Stimulated activated CD4-positive, alpha-beta T cell treated with anti-CD3 and anti-CD28 coated beads, TNF-alpha, amount 100 ng/mL, for 24 hours (primary cell): ENCODE measurements at places on chromosomes 7 and 10.

DNA sequence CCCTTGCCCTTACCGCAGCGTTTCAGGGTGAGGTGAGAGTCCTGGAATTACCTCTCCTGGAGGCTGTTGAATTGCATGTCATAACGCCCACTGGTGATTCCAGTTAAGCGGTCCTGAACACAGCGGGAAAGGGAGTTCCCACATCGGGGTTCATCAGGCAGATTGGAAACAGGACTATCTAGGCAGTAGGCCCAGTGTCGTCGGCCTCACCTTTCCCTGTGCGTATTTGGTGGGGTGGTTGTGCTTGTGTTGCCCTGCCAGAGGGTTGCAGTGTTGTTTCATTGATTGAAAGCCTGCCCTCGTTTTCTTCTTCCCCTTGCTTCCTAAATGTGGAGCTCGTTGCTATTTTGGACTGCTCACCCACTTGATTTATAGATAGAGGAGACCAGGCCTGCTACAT is 10.6 kb upstream of the SUN1 start:
- no peak for DNase-seq

DNA sequence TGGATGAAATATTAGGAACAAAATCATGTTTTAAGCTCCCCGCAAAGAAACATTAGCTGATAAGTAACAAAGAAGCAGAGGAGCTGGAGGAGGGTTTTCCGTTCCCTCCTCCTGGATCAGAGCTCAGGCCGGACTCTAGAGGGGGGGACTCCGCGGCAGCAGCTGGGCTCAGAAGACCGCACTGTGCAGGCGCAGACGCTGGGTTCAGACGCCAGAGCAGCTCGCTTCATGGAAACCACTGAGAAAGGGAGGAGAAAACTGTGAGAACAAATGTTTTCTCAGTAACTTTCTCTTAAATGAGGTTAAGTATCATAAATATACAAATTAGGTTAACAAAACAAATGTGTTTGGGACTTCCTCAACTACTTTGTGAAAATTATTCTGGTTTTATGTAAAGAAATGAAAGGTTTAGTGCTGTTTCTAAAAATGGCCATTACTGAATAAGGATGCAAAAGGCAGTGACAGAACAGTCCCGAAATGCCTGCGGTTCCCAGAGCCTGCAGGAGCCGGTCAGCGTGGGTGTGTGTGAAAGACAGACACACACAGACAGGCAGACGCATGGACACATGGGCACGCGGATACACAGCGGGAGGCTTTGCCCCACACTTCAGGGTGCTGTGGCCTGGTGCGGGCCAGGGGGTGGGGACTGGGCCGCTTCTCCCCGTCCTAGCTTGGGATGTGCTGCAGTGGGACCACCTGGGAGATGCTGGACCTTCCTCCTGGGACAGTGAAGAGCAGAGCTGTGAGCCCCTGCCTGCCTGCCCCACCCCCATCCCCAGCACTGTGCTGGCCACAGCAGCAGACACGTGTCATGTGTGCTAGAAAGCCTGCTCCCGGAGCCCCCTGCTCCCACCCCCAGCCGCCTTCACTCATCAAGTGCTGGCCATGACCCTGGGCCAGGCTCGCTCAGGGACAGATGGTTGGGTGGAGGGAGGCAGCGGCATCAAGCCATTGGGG is 20.3 kb upstream of the ADGRA1 start:
- no peak for DNase-seq

GRCh38 chr10:72062382-72062781 is 26.0 kb downstream of the SPOCK2 start:
- no peak for DNase-seq

- no peak for DNase-seq
Measured at GRCh38 chr10:44618910-44619309, 234.0 kb upstream of the CXCL12 start.

DNA sequence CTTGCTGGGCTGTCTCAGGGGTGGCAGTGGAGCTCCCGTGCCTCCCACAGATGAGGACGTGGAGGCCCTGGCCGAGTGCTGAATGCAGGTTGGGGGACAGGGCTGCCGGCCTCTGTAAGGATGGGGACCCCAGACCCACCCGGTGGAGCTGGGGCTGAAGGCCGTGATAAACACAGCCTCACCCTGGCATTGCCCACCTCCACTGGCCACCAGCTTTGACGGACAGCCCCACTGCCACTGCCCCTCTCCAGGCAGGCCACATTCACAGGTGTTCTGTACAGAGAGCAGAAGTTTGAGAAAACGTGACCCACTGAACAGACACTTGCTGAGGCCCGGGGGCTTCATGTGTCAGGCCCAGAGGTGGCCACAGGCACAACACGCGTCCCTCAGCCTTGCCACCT is 126.2 kb downstream of the LHPP start:
- no peak for DNase-seq

DNA sequence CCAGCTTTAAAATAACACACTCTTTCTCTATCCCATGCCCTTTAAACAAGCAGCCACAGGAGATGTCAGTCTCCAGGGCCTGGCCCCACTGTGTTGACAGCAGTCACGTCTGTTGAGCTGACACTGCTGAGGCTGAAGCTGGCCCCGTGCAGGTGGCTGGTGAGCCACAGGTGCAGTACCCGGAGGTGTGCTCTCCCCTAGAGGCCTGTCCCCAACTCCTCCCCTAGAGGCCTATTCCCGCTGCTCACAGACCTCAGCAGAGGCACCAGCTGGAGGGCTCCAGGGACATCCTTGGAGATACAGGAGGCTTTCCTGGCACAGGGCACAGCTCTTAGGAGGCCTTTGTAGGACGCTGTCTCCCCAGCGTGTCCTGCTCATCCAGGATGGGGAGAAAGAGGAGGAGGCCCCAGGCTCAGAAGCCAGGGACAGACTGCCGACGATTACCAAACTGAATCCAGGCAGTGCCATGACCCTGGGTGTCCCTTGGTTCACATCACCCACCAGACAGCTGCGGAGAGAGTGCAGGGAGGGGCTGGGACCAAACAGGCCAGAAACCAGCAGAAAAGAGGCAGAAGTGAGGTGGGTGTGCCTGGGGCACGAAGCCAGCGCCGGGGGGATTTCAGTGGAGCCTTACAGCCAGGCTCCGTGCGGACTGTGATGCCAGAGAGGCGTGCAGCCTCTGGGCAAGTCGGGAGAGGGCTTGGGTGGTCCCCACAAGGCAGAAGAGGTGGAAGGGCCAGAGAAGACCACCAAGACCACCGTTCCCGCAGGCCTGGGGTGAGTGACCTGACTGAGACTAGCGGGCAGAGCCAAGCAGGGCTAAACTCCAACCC is 18.5 kb upstream of the TTYH3 start:
- no peak for DNase-seq

DNA sequence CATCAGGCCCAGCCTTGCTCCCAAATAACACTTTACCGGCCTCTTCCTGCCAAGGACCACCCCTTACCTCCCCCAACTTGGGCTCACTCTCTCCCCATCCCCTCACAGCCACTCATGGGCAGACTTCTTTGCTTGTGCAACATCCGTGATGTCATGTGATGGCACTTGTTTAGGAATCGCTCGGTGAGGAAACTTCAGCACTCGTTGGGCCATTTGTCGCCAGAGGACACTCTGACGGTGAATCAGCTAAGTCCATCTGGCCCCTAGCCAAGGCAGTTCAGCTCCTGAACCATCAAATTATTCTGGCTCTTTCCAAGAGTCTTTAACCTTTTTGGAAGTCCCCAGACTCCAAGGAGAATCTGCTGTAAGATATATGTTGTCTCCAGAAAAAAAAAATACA is 19.2 kb downstream of the BTBD16 start:
- no peak for DNase-seq

DNA sequence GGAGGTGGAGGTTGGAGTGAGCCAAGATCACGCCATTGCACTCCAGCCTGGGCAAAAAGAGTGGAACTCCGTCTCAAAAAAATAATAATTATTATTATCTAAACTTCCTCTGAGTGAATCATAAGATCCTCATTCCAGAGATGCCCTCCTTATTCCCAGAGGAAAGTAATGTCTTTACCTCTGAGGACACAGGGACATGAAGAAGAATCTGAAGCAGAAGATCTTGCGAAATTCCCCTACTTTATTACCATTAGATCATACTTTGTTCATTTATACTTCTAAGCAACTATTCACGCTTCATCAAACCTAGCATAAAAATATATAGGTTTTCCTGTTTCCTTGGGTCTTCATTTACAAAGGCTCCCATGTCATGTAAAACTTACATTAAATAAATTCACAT is 143.1 kb downstream of the ETV1 start:
- DNase-seq, result no peak

- no peak for DNase-seq
Measured at GRCh38 chr7:144834641-144835144, 1.2 kb downstream of the TPK1 start.

DNA sequence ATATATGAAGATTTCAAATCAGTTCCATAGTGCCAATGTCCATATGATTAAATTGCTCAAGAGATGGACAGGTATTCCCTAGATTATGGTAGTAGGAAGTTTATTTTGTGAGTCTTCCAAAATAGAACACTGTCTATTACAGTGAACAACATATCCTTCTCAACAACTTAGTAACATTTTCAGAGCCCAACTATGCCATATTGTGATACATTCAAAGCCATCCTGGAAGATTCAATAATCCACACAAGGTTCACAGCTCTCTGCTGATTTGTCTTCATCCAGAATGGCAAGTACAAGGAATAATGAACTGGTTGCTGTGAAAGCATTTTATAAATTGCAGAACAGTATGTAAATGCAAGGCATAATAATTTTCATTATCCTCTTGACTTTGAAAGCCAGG is 213.9 kb downstream of the CHRM2 start:
- no peak for DNase-seq

GRCh38 chr7:156378806-156379205 is 261.8 kb upstream of the RNF32 start:
- DNase-seq, result no peak

GRCh38 chr10:31730776-31731175 is 197.9 kb downstream of the ARHGAP12 start:
- no peak for DNase-seq

DNA sequence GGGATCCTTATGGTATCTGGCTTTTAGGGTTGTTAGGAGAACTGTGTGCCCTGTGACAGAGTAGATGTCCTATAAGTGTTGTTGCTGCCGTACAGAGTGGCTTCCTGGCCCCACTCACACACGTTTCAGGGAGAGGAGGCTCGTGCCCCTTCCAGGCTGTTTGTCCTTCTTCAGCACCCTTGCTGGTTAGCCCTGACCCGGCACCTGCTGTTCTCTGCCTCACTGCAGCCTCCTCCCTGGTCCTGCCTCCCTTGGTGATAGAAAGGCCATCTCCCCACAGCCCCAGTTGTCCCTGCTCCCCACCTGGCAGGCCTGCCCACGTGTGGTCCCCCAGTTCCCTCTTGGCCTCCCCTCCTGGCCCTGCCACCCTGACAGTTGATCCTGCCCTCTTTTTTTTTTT is 2.3 kb downstream of the CLIP2 start:
- DNase-seq, result no peak

DNA sequence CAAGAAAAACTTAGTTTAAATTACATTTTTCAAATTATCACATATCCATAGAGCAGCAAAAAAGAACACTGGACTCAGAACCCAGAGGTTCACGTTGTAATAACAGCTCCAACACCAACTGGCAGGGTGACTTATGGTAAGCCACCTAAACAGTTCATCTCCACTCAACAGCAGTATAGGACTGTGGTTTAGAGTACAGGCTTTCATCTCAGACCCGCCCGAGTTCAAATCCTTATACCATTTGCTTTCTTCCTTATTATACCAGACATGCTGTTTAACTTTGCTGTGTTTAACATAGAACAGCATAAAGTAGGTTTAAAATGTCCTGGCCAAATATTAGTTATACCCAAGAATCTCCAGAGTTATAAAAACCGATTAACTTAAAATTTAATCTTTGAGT is 97.9 kb downstream of the ARHGAP21 start:
- no peak for DNase-seq

DNA sequence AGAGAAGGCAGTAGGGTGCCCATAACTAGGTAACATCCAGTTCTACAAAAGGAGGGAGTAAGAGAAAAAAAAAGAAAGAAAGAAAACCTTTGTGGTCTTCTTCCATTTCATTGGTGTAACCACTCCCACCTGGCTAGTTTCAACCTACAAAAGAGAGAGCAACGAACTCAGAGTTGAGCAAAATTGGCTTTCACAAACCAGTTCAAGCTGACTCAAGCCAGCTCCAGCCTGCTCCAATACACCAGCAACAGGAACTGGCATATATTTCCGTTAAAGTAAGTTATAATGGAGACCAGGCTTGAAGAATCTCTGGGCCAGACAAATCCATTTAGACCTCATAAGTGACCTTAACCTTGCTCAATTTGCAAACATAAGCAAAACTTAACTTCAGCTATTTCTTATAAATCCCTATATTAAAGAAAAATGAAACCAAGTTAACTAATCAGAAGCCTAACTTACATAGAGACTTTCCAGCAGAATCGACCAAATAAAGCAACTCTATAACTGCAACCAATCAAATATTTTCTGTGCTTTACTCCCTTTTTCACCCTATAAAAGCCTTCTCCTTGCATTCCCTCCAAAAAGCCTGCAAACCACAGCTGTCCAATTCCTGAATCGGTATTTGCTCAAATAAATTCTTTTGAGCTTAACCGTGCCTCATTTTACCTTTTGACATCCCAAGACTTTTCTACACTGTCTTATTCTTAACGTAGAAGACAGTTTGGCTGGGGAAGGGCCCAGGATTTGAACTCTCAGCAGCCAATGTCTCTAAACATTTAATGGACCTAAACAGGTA is 10.1 kb downstream of the ANKRD22 start:
- no peak for DNase-seq

GRCh38 chr7:75961218-75961617 is 33.2 kb downstream of the TMEM120A start:
- no peak for DNase-seq

GRCh38 chr10:78576276-78576675 is 492.5 kb upstream of the ZMIZ1 start:
- no peak for DNase-seq

- DNase-seq, result no peak
Measured at GRCh38 chr7:136555933-136556332, 312.5 kb upstream of the CHRM2 start.

GRCh38 chr10:114550756-114551635 is 107.1 kb downstream of the ABLIM1 start:
- no peak for DNase-seq

DNA sequence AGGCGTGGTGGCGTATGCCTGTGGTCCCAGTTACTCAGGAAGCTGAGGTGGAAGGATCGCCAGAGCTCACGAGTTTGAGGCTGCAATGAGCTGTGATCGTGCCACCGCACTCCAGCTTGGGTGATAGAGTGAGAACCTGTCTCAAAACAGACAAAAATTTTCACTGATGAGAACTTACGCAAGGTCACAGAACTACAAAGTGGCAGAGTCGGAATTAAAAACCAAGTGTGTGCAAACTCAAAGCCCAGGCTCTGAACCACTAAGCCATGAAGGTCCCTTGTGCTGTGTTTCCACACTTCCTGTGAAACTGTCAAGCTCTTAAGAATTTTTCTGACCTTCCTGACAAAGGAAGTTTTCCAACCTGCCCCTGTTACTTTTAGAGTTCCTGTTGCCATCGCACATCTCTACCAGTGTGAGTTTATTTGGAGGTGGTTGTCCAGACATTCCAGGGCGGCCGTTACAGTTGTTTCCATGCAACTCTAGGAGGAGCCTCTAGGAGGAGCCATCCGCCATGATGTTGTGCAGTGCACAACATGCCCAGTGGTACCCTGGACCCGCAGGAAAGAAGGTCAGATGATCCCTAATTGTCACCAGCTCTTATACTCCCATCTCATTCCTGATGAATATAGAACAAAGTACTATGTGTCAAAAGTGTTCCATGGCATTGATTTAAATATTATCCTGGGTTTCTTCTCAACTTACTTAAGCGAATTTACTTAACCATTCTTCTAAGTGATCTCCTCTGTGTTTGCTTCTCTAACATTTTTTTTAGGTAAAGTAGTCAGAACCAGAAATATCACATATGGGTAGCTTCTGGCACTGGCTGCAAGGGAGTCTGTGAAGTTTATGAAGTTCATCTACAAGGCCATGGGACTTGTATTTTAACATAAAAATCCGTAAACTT is 49.0 kb upstream of the LYZL1 start:
- no peak for DNase-seq
